ENCODE measurements at places on chromosomes 1 and 21.

DNA sequence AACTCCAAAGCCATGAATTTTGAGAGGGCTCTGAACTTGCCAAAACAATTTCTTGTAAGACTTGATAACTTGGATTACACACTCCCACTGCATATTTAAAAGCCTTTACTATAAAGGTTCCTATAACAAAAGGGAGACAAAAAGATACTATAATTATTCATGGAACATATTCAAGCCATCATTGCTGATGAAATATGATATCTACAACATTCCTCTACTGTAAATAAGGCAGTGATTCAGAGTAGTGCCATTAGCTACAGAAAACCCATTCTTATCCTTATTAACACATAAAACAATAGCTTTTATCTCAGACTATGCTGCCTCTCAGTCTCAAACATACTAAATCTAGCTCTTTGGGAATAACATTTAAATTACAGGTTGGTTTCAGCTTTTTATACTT lies 675.5 kb upstream of the CXADR start:
- DNase-seq = no peak

GRCh38 chr21:32377991-32378390 lies 14.8 kb downstream of the URB1 start:
- no peak for DNase-seq

GRCh38 chr21:33205476-33205875 lies 24.3 kb upstream of the IFNAR2 start:
- no peak for DNase-seq

DNA sequence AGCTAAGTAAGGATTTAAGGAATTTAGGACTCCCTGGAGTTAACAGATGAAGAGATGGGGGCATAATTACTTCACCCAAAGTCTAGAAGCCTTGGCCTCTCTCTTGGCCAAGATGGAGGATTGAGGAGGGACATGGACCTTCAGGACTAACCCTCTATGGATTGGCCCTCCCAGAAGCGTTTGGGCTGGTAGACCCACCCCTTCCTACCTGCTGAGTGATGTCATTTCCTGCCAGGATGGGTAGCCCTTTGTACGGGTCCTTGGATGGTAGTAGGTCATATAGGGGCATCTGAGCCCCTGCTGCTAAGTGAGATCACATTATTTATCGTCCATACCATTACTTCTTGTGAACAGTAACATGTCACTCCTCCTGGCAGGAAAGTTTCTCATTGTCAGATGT lies 17.7 kb downstream of the LURAP1 start:
- DNase-seq = no peak

DNA sequence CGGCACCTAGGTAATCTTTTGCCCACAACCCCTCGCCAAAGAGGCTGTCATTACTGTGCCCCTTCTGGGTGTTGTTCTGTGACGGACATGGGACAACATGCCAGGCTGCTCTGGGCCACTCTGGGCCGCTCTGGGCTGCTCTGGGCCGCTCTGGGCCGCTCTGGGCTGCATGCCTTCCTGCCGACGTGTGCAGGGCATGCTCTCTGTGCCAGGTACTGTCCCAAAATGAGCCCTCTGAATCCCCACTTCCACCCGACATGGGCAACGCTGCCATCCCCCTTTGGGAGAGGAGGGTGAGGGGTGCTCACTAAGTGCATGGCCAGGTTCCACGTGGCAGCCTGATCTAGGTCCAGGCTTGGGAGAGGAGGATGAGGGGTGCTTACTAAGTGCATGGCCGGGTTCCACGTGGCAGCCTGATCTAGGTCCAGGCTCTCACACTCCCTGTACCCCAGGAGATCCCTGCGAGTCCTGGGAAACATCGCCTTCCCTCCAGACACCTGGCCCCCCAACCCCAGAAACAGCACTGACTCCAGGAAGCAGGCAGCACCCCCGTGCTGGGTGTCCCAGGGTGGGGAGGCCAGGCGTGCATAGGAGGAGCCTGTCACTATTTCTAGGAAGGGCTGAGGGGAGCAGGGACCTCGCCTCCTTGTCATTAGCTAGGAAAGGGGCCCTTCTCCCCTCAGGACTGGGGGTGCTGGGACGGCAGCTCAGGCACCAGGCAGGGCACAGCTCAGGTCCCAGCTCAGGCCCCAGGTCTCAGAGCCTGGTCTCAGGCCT lies 16.5 kb downstream of the TTC34 start:
- no peak for DNase-seq

DNA sequence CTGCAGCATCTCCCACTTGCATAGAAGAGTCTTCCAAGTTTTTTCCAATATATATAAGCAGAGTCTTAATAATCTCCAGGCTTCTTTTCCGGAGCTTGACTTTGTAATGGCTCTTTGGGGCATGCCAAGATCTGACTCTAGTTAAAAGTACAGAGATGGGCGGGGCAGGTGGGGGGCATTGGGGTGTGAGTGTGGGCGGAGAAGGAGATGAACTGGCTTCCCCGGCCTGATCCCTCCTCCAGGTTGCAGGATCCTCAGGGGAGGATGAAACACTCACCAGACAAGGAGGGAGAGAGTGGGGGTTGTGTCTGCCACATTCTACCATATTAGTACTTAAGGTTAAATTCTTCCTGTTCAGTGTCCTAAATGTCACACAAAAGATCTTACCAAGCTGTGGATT lies 23.0 kb downstream of the S100A10 start:
- no peak for DNase-seq

GRCh38 chr1:55224729-55225128 lies 9.6 kb upstream of the USP24 start:
- no peak for DNase-seq

GRCh38 chr21:46557919-46558392 lies 46.9 kb downstream of the S100B start:
- no peak for DNase-seq

- no peak for DNase-seq
Measured at GRCh38 chr1:222068937-222069336, 327.0 kb upstream of the DUSP10 start.

- DNase-seq = no peak
Measured at GRCh38 chr1:31036749-31037500, 28.6 kb downstream of the PUM1 start.

DNA sequence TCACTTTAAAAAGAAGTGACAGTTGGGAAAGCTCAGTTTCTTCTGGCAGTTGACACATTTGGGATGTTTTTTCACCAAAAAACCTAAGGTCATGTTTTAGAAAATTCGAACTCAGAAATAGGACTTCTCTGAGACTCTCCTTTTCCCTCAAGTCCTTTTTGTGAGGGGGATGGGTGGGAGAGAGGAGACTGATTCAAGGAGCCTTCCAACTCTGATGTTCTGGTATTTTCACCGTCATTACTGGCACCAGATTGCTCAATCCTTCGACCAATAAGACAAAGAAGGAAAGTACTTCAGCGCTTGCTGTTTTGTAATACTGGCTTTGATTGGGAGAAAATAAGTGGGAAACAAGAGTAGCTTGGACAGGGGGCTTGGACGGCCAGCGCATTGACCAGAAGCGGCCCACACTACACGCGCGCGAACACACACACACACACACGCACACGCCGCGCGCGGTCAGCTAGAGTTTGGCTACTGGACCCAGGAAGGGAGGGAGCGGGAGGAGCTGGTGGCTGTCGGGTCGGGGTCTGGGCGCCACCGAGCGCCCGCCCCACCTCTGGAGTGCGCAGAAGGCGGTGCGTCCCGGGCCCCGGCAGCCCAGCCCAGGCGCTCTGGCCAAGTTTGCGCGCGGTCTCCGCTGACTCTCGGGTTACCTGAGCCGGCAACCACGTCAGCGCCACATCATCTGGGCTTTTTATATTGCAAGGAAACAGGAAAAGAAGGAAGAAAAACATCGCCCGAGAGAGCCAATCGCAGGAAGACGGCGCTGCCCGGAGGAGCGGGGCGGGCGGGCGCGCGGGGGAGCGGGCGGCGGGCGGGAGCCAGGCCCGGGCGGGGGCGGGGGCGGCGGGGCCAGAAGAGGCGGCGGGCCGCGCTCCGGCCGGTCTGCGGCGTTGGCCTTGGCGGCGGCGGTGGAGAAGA lies at the start of gene KCNK1:
TSS of gene KCNK1 (plus strand) at position 855 of the 921 bp plus-strand sequence. CDS start at position 921, 66 bp downstream.
- no peak for DNase-seq

DNA sequence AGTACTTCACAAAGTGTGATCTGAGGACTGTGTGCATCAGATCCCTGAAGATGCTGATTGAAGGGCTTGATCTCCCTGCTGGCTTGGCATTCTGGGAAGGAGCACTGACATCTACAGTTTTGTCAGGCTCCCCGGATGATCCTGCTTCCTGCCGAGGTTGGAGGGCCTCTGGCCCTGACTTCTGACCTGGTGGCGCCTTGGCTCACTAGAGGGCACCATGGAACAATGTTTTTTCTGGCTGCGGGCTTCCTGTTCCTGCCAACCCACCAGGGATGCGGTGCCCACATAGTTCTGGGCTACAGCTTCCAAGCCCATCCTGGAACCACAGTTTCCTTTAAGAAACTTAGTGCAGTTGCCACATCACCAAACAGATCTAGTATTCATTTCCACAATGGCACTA lies 38.8 kb upstream of the RASAL2 start:
- DNase-seq = no peak

DNA sequence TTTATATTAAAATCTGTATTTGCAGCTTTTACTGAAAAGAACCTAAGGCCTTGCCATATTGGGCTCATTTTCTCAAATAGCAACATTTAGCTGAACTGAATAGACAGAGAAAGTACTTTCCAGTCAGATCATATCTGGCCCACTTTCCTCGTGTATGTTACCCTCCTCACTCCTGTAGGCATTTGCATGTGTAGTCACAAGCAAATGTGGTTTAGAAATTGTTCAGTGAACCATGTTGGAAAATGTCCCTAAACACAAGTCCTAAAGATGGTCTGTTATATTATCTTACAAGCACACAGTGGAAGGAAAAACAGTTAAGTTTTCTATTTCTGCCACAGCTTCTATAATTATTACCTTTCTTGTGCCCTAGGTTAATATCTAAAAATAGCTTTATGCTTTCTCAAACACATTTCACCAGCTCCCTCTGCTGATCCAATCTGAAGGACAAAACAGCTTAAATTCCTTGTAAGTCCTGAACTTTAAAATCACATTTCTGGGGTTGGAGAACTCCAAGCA lies 606 bp upstream of the FMO4 start:
- no peak for DNase-seq

- DNase-seq = peak; percentile 19
Measured at GRCh38 chr1:168084396-168085231, 52.1 kb downstream of the GPR161 start.

DNA sequence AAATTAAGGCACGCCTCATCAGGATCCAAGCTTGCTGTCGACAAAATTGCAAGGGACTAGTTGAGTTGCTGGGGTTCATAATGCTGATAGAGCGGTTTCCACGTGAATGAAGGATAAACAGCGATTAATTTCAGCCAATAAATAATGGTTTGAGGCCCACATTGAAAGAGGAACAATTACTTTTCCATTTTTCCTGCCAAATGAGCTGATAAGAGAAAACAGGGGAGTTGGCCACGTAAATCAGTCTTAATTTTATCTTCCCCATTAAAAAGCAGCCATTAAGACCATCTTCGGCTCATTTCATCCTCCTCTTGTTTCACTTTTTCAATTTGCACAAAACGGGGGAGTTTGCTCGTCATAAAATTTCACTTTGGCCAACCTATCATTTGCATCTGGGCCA lies 235.5 kb upstream of the RRP15 start:
- no peak for DNase-seq

DNA sequence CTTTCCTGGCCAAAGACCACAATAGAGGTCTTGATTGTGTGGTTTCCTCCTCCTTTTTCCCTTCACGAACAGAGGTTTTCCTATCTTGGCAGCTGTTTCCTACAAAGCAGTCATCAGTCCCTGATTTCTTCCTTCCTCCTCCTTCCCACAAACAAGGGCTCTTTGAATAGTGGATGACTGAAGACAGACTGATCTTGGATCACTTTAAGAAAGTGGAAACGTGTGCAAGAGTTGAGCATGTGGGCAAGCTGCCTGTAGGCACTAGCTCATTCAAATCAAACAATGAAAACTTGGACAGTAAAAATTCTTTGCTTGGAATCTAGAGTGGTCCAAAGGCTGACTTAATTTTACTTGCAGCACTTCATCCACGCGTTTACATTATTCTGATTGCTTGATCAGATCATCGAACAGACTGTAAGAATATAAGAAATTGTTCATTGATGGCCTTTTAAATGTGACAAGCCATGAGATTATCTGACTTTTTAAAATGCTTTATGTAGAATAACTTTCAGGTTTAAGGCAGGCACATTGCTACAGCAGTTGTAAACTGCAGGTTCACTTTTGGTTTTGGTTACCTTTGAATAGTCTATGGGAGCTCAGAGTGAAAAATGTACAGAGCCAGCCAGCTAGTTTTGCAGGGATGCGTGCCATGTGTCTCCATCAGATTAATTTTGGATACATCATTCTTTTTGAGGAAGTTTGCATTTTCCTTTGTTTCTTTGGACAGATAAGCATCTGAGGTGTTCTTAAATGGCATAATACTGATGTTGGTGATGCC lies 34.4 kb downstream of the ADGRL2 start:
- no peak for DNase-seq

DNA sequence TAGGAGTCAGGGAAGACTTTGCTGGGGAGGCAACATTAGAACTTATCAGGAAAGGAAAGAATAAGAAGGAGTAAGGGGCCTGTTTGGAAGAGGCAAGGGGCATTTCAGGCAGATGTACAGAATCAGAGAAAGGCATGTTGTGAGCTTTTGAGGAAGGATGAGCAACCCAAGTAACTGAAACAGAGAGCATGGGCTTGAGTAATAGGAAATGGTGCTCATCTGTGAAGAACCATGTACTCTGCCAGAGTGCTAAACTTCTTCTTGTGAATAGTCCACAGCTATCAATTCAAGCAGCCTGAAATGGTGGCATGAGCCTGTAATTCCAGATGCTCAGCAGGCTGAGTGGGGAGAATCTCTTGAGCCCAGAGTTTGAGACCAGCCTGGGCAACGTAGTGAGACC lies 19.2 kb upstream of the PIGK start:
- no peak for DNase-seq

GRCh38 chr1:115062542-115063004 lies 26.7 kb downstream of the TSPAN2 start:
- DNase-seq = peak; percentile 47

- DNase-seq = no peak
Measured at GRCh38 chr1:159779403-159779851, 1.3 kb upstream of the DUSP23 start.

DNA sequence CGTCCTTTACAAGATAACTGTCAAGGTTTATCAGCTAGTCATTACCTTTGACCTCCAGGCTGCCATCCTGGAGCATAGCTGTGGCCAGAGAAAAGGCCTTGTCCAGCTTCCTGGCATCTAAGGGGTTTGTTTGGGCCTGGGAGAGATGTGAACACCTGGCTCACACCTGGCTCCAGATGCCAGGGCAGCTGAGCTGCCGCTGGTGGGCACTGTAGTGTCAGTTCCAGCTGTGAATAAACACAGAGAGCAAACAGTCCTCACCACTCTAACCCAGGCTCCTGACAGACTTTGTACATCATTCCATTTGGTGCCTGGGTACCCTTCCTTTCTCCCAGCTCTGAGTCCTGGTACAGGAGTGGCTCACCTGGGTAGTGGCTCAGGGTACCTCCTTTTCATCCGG lies 14.3 kb upstream of the KCNA10 start:
- DNase-seq = no peak

DNA sequence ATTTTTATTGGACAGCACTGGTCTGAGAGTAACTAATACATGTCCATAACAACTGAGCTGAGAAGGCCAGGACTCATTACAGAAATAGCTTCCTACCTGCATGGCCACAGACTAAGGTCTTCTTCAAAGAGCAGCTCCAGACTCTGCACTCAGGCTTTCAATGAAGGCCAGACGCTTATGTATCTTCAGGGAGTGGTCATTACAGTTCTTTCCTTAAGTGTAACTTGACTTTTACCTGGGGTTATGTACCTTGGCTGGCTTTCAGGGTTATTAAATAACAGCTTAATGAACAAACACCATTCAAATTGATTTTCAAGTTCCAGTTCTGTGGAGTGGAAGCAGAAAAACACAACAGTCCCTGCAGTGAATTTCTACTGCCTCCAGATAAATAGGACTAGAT lies 23.8 kb upstream of the SLC22A15 start:
- no peak for DNase-seq

Measured in stimulated activated CD4-positive, alpha-beta T cell treated with anti-CD3 and anti-CD28 coated beads, TNF-alpha, amount 100 ng/mL, for 4 hours (primary cell).